Stimulated activated CD8-positive, alpha-beta memory T cell treated with anti-CD3 and anti-CD28 coated beads, Interleukin-7, amount 100 ng/mL, for 1 hour (primary cell): ENCODE measurements at places on chromosomes 4 and X.

DNA sequence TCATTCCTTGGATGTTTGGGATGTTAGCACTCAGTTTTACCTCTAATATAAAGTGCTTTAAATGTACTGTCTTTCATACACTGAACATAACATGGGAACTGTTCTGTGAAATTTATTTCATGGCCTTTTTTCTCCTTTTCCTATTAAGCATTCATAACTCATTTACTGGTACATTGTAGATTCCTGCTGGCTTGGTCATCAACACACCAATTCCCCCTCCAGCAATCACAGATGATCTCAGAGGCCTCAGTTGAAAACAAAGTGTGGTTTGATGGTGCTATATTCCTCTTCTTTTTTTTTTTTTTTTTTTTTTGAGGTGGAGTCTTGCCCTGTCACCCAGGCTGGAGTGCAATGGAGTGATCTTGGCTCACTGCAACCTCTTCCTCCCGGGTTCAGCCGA lies 61.9 kb upstream of the FAM47B start:
- no peak for DNase-seq

DNA sequence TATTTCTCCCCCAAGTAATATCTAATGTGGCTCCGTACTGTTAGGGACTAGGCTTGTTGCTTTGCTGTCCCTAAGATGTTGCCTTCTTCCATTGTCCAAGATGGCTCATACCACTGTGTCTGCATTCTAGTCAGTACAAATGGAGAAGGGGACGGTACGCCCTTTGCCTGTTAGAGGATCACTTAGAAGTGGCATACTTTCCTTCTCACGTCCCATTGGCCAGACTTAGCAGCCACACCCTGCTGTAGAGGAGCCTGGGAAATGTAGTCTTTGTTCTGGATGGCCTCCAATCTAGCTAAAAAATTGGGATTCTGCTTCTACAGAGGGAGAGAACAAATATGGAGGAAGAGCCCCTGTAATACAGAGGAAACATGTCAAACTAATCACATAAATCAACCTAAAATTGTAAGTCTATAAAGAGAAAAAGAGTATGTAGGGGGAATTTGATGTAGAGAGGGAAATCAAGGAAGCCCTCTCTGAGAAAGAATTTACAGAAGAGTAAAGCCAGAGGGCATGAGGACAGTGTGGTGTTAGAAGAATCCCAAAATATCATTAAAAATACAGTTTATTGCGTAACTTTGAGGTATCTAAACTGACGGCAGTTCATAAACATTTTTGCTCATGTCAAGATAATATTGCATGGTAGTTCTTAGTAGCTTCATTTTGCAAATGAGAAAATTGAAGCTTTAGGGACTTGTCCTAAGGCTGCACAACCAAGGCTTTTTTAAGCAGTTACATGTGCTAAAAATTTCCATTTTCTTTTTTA lies 15.1 kb downstream of the PRIMPOL start:
- no peak for DNase-seq

- no peak for DNase-seq
These were observed 131.4 kb upstream of the CTSO start for GRCh38 chr4:156085100-156085499.

DNA sequence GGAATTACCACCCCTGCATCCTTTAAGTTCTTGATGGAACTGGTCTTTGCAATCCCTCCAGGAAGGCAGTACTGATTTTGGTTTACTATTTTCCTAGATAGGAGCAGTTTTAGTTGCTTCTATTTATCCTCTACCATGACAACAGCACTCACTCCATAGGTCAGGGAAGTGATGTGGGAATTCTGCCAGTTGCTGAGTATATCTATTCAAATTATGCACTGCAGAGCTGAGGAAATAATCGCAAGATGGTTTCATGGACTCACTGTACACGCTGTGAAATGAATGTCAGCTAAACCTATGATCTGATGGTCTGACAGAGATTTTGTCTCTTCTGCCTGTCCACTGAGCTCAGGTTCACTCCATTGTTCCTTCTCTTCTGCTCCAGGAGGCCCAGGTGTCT lies 135.8 kb downstream of the FAAH2 start:
- no peak for DNase-seq

- no peak for DNase-seq
These were observed 53.0 kb downstream of the TMEM154 start for GRCh38 chr4:152626790-152627189.

GRCh38 chrX:54411732-54412131 lies 28.5 kb upstream of the TSR2 start:
- DNase-seq: no peak

- DNase-seq: no peak
These were observed at the start of gene NUDT10 for GRCh38 chrX:51332188-51332942. NUDT10 (plus strand) TSS chrX:51332822; CDS start chrX:51332966, 144 bp downstream.

GRCh38 chrX:809081-809480 lies 178.5 kb downstream of the SHOX start:
- DNase-seq: no peak

DNA sequence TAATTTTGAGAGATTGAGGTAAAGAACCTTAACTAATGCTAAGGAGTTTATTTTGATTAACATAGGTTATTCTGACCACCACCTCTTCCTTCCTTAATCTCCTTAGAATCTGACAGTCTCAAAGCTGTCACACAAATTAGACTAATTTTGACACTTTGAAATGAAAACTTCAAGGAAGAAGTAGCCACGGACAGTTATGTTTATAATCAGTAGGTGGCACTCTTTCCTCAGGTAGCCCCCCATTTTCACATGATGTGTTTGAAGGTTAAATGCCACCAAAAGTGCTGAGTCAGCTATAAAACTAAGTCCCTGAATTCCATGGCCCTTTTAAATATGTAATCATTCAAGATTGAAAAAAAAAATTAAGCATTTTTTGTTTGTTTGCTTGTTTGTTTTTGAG lies 22.4 kb downstream of the TMEM33 start:
- DNase-seq: no peak

DNA sequence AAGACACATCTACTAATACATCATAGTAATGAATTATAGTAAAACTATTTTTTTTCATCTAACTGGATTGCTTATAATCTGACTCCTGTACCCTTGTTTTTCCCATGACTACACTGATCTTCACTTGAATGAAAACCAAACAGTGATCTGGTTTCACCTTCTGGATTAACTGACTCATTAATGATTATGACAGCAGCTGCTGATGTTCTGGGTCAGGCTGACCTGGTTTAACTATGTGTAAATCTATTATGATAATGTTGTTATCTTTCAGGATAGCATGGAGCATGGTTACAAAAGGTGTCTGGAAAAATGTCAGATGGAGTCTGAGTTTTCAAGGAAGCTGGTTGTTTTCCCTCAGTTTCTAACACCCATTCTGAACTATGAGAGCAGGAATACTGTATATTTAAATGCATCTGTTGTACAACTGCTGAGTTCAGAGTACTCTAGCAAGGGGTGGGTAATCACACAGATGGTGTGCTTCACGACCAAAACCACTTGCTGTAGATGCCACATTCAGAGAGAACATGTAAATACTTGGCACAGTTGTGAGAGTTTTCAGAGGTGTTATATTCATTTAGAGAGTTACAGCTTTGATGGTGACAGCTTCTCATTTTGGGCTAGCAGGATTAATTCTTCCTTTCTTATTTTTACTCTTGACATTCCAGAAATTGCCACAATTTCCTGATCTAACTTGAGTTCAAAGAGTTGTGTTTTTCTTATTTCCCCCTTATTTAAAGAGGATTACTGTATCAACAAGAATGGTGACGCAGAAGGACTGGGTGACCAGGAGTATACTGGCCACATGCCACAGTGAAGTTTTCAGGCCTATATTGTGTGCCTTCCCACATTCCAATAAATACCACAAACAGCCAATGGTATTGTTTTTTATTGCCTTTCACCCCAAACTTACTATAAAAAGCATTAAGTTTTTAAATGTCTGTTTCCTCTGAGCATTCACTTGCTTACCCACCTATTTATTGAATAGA lies 249.7 kb upstream of the TET2 start:
- no peak for DNase-seq

GRCh38 chr4:156536661-156537060 lies 434.9 kb downstream of the PDGFC start:
- no peak for DNase-seq

GRCh38 chr4:173169428-173170181 lies 994 bp downstream of the GALNT7 start:
- DNase-seq: peak; percentile 19

DNA sequence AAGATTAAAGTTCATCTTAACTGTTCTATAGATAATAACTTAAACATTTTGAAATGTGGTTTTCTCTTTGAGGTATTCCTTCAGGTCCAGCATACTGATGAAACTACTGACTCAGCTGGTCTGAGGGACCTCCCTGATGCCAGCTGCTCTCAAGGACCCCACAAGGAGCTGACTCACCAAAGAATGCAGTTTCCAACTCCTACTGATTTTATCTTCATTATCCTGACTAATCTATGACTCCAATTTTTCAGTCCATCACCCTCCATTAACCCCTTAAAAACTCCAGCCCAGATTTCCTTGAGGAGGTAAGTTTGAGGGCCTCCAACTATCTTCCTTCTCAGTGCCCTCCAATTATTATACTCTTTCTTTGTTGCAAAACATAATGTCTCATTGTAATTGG lies 1.4 kb upstream of the UGT2B4 start:
- no peak for DNase-seq
